ENCODE measurements at places on chromosomes 6 and 20.

DNA sequence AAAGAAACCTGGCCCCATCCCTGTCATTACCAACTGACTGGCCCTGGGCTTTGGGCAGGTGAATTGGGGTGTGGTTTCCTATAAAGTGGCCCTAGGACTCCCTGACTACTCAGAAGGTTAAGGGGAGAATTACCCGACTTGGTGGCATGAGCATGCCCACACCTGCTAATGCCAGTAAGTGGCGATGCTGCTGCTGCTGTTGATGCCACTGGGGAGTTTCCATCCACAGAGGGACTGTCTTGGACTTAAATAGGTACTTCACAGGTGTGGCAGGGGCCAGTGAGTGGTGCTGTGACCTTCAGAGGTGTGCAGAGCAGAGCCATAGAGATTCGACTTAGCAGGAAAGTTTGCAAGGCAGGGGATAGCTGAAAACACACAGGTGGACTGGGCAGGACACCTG is 32.6 kb upstream of the MDFI start:
- no peak for DNase-seq

DNA sequence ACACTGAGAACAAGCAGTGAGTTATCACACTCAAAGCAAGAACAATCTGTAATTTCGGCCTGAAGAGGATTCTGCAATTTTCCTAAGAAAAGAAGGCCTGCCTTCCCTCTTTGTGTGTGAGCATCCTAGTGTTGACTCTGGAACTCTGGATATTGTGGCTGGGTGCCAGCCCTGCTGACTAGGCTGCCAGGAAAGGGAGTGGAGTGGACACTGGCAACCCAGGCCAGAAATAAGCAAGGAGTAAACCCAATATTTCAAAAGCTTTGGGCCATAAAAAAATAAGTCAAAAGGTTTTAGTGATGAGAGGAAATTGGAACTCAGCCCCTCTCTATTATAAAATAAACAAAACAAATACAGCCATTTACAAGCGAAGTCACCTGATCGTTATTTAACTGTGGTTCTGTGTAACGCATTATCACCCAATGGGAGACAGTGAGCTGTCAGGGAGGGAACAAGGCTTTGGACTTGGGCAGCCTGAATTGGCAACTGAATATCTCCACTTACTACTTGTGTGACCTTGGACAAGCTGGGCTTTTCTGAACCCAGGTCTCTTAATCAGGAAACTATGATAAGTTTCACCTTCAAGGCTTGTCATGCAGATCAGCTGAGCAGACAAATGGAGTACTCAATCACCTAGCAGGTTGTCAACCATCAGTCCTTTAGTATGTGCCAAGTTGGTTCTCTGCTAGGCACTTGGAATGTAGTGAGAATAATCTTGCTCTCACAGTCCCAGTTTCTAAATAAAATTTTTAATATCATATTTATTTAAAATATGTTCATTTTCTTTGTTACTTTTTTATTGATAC is 196.2 kb downstream of the PAX1 start:
- no peak for DNase-seq

DNA sequence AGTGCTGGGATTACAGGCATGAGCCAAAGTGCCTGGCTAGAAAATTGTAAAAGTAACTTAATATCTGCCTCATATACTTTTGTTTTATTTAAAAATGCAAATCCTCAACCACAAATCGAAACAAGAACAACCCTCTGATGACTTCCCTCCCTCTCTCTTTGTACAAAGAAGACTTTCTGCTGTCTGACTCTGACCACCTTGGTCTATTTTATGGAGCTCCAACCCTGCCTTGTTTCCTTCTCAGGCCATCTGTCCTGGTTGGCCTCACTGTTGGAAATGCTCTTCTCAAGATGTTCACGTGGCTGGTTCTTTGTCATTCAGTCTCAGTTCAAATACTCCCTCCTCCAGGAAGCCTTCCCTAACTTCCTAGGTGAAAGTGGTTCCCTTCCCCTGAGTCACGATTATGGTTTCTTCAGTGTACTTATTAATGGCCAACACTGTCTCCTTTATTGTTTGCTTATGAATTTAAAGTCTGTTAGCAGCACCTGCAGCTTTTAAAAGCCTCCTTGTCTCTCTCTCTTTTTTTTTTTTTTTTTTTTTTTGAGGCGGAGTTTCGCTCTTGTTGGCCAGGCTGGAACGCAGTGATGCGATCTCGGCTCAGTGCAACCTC is 151.5 kb upstream of the SALL4 start:
- DNase-seq = no peak

DNA sequence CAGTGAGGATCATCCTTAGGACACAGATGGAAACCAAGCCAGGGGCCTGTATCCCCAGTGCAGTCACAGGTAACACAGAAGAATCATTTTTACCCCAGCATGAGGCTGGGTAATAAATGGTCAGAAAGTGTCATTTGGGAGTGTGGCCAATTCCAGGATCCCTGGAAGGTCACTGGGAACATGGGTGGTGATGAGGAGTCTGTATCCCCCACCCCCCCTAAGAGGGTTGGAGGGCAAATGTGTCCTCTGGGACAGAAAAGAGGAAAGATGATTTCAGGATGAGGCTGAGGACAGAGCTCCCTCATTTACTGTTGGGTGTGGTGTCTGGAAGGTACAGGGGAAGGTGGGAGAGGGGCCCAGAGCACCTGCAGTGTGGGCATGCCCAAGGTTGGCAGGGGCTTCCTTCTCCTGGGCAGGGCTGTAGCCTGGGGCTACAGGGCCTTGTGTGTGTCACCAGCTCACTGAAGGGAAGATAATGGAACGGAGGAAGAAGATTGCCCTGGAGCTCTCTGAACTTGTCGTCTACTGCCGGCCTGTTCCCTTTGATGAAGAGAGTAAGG is 34.5 kb downstream of the PLCG1 start:
- DNase-seq = no peak

DNA sequence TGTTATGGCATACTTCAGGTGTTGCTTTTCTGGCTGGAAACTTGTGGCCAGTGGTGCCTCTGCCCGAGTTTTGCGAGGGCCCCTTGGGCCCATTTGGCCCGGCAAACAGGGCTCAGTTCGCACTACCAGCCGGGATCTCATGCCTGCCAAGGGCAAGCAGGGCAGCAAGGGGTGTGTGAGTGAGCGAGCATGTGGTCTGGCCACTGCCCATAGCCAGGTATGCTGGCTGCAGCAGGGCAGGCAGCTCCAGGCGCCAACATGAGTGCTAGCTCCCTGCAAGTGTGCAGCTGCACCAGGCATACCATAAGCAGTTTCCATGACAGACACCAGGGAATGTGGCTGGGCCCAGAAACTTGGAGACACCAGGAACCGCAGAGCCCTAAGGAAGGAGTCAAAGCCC is 389.5 kb downstream of the NKAIN2 start:
- no peak for DNase-seq

DNA sequence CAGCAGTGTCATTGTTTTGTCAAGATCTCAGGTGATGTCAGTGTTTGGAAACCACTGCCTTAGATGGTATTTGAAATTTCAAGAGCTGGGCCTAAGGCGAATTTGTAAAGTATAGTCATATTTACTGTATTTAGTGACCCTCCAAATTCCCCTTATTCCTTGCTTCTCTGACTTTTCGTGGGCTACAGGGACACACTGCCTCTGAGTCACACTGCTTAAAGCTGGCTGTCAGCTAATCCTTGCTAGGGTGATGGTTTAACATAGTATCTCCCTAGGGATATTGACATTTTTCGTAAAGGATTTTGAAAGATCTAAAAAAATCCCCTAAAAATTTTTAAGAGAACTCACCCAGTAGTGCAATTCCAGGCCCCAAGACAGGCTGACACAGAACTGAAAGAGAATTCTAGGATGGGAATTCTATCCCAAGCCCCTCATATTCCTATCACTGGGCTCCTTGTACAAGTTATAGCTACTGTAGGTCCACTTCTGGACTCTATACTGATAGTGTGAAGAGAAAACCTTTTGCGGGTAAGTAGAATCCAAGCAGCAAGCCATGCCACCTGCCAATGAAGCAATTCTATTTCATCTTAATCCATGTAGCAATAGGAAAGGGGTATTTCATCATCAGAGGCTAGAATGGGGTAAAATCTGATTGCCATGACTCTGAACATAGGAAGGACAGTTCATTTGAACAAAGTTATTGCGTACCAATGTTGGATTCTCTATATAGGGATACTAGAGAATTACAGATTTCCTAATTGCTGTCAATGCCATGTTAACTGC is 4.3 kb downstream of the BMP6 start:
- DNase-seq = no peak

- DNase-seq = peak; percentile 68
These were observed 103.4 kb upstream of the CCN2 start for GRCh38 chr6:132054525-132054924.

- no peak for DNase-seq
These were observed 54.8 kb downstream of the HECA start for GRCh38 chr6:139189665-139190064.

DNA sequence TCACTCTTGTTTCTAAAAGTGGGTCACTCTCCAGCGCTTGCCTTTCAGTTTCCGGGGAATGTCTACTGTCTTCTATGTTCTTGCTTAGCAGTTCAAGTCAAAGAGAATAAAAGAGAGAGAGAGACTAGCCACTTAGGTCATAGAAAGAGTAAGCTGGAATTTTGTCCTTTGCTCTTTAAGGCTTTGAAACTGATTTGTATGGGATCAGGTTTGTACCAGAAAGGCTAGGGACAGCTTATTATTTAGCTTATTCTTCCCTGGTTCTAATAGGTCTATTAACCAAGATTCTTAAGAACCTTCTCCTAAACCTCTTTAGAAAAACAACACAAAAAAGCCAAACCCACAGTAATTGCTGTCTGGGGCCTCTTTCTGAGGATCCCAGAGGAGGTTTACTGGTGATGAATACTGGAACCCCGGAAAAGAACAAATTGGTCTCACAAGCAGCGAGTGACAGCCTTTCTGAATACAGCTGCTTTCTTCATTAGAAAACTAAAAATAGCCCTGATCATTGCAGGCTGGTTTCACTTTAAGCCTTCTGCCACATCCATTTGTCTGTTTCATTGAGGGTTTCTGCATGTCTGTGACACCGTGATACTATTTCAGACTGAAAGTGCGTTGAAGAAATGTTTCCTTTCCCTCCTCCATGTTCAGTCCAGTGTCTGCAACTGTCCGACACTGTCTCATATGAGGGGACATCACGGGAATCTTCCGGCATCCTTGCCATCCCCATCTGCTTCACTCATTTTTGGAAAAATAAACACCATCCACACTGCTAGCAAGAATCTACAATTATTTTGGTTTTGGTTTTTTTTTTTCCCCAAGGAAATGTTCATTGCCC is 75.1 kb upstream of the ATXN1 start:
- peak; percentile 52 for DNase-seq

DNA sequence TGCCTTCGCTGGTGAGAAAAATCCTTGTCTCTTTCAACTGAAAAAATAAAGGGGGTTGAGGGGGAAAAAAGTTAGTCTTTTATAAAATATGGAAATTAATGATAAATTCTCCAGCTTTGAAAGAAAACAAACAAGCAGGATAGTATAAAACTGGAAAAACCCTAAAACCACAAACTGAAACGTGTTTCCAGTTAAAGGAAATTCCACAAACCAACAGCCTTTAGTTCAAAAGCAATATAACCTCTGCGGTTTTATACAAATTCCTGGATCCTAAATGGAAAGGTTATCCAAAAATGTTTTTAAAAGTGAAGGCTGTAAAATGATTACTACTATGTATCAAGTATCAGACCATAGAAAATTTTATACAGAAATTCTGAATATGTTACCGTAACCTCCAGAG is 55.6 kb downstream of the BMP5 start:
- peak; percentile 8 for DNase-seq

DNA sequence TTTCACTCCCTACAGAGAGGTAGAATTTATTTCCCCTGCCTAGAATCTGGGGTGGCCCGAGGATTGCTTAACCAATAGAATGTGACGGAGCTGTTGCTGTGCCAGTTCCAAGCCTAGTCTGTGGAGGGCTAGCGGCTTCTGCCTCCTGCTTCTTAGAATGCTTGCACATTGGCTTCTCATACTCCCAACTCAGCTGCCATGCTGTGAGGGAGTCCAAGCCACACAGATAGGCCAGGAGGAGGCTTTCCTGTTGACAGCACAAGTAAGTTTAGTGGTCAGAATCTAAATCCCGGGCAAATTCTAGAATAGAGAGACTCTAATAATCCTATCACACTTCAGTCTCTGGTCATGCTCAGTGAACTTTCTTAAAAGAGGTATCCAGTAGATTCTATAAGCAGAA is 57.5 kb upstream of the SNRPB2 start:
- DNase-seq = no peak

GRCh38 chr20:37745553-37745952 is 51.7 kb downstream of the CTNNBL1 start:
- DNase-seq = no peak

GRCh38 chr6:47970826-47971225 is 140.2 kb downstream of the PTCHD4 start:
- DNase-seq = no peak

GRCh38 chr20:13220194-13220903 is 725 bp upstream of the ISM1 start:
- no peak for DNase-seq

DNA sequence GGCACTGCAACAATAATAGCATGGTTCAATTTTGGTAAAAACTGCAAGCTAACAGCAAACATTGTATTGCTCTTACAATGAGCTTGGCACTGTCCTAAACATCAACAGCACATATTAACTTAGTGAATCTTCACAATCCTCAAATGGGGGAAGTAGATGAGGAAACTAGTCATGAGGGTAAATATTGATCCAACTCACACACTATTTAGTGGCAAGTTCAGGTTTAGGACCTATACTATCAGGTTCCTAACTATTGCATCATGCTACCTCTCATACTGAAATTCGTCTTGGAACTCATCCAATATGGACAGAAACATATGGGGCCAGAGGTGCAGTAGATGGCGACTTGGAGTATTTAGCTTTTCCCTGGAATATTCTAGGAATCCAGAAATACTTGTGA is 34.2 kb downstream of the FKBP1C start:
- DNase-seq = no peak

DNA sequence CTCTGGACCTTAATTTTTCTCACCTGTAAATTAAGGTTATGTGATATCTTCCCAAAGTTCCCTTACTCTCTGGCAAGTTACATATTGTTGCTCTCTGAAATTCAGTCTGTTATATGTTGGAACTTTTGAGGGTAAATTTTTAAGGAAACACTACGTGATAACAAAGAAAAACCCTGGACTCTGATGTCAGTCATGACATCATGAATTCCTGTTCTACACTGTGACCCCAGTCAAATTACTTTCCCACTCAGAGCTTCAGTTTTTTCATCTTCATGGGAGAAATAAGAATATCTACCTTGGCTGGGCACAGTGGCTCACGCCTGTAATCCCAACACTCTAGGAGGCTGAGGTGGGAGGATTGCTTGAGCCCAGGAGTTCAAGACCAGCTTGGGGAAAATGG is 164.6 kb upstream of the RALGAPA2 start:
- no peak for DNase-seq

GRCh38 chr6:82679232-82679631 is 315.6 kb downstream of the TPBG start:
- DNase-seq = no peak

GRCh38 chr20:62368976-62369814 is 2.1 kb upstream of the LAMA5 start:
- peak; percentile 93 for DNase-seq

- DNase-seq = no peak
These were observed 41.9 kb downstream of the PRR18 start for GRCh38 chr6:166266336-166266735.

GRCh38 chr20:57809661-57810172 is 99.9 kb upstream of the PMEPA1 start:
- no peak for DNase-seq

All from LHCN-M2 (cell line).